Tibial artery (tissue), 4 donors: ENCODE measurements at places on chromosomes 11 and 22.
A peak's percentile ranks its signal among the peaks of the same experiment; 100 is the strongest.

DNA sequence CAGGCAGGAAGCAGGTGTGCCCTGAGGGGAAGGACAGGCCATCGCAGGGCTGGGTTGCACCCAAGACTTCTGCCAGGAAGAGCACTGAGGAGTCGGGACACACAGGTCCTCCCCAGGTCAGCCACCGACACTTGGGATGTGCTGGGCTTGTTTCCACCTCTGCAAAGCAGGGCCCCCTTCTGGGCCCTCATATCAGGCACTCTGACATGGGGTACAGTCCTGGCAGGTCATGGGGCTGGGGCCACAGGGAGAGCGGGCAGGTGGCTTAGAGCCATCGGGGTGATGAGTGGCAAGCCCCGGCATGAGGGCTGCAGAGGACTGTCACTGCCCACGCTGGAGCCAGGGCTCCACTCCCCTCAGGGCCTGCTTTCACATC is 7.9 kb upstream of the ADORA2A start:
- no peak for DNase-seq

DNA sequence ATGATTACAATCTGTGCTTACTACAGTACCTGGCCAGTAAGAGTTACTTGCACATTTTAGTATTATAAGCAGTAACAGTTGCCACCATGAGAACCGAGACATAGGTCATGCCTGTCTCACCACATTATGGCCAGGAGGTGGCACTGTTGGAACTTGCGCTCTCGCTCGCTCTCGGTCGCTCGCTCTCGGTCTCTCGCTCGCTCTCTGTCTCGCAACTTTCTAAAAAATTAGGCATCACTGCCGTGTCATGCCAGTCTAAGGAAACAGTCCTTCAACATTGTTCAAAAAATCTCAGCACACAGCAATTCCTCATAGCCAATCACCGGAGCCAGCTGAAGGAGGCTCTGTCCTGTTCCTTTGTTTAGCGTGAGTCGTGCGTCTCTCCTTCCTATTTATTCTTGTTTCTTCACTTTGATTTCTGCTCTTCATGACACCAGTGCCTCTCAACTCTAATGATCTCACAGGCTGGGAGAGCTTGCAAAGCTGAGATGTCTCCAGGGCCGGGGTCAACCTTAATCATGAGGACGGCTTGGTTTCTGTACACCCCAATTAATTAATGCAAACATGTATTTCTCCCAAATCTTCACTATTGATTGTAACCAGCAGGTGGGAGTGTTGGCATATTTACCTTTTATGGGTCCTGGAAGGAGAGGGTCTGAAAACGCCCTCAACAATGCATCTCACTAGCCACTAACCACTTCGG is 6.3 kb upstream of the ADAMTS8 start:
- peak; percentile 70 for DNase-seq

- no peak for DNase-seq
Measured at GRCh38 chr11:74011360-74012073, 2.6 kb upstream of the UCP3 start.

DNA sequence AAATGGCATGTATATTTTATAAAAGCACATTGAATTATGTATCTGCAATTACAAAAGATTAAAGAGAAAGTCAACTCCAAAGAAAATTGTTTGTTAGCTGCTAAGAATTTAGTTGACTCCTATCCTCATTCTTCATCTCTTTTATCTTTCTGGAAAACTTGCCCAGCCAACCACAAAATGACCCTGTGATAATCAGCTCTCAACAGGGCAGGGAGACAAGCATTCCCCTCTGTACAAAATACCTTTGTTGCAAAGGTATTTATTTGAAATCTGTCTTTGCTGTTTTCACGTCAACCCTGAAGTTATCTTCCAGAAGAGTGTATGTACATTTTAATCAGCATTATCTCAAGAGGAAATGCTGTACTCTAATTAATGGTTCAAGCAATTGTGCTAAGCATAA is 191.1 kb upstream of the DDI1 start:
- no peak for DNase-seq

- DNase-seq, result no peak
Measured at GRCh38 chr11:3232956-3233355, 739 bp upstream of the MRGPRE start.

GRCh38 chr11:15641271-15642045 is 526.7 kb downstream of the INSC start:
- DNase-seq, result no peak
